CD8-positive, alpha-beta memory T cell (primary cell): ENCODE measurements at places on chromosomes 6 and 20. TPM values are rescaled to one million over a fixed set of nuclear protein-coding genes. Genes with fewer than 3 reads are reported as not detected.

DNA sequence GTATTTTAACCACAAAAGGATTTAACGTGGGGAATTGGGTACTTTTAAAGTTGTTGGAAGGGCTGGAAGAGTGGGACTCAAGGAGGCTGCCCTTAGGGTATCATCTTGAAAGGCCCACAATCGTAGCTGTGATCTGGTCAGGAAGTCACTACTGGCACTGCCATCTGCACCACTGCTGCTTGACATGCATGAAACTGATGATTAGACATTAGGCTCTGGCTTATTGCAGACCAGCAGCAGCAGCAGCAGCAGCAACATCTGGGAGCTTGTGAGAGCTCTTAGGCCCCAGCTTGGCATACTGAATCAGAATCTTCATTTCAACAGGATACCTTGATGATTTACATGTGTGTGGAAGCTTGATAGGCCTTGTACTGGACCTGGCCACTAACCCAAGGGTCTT is 68.6 kb downstream of the PHF20 start:
- H3K4me3 ChIP-seq, result no peak overlapping the region
- H3K27me3 ChIP-seq, result no peaks in the 10 kb centered on the region

DNA sequence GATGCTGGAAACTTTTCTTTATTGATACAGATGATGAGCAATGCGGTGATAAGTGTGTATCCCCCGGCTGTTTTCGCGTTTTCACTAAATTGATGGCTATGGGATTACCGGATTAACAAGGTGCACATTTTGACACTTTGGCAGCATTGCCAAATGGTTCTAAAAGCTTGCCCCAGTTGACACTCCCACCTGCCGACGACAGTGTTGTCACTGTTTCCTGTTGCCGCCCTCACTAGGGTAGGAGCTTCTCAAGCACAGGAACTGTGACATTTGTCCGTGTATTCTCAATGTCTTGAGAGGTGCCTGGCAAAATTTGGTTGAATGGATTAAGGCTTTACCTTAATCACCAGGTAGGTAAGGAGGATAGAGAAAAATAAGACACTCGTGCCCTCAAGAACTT is 9.8 kb upstream of the MAPK13 start:
- H3K27ac ChIP-seq, result peak overlapping the region; percentile 76
- DNase-seq, result peak; percentile 58
- peaks cover 87% of the 10 kb centered on the region for H3K4me1 ChIP-seq
- H3K4me3 ChIP-seq, result peak overlapping the region; percentile 47

DNA sequence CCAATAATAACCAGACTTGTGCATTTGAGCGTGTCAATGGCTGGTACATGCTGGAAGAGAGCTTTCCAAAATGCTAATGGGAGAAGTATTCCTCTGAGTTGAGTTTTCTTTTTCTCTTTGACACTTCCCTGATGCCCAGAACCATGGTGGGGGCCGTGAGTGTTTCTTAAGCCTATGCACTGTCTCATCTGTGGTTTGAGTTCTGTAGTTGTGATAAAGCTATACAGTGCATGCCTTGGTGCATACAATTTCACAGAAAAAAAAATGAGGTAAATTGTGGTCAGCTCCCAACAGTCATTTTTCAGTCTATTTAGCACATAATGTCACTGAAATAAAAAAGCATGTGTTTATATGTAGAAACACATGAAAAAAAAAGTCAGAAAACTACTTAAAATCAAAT is 204.8 kb downstream of the HDGFL1 start:
- DNase-seq, result no peak
- no peaks in the 10 kb centered on the region for H3K36me3 ChIP-seq
- H3K27me3 ChIP-seq, result no peaks in the 10 kb centered on the region
- H3K27ac ChIP-seq, result no peak overlapping the region
- no peaks in the 10 kb centered on the region for H3K4me1 ChIP-seq
- H3K4me3 ChIP-seq, result no peak overlapping the region

GRCh38 chr20:26209171-26209941 is 512.7 kb upstream of the ZNF337 start:
- no peak overlapping the region for H3K27ac ChIP-seq
- H3K27me3 ChIP-seq, result no peaks in the 10 kb centered on the region
- H3K4me3 ChIP-seq, result no peak overlapping the region

The ADGRB3 gene
- total RNA-seq, result not detected

DNA sequence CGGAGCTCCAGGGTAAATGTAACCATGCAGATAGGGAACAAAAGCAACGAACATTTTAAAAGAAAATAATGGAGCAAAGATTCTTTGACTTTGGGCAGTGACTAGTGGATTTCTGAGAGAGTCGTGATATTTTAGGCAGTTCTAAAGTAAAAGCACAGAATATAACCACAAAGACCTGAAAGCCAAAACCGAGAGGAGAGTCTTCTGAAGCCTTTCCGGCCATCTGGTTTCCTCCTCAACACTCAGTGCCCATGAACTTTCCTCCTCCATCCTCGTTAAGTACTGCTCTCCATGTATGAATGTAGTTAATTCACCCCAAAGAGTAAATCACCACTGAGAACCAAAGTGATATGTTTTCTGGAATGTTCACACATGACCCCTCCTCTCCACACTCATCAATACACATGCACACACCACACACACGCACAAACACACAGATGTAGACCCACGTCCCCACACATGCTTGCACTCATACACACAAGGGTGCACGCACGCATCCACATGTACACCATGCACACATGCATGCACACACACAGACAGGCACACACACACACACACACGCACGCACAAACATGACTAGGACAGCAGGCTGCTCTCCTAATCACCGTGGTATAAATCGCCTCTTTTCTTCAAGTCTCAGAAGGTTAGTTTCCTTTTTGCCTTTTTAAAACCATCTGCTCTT is 109.5 kb downstream of the MYLK4 start:
- peaks cover 14% of the 10 kb centered on the region for H3K27me3 ChIP-seq
- DNase-seq, result no peak
- H3K36me3 ChIP-seq, result no peaks in the 10 kb centered on the region
- H3K4me3 ChIP-seq, result no peak overlapping the region

GRCh38 chr20:21046413-21047070 is 59.6 kb downstream of the LINC00237 start:
- H3K4me1 ChIP-seq, result no peaks in the 10 kb centered on the region
- no peak overlapping the region for H3K27ac ChIP-seq
- no peaks in the 10 kb centered on the region for H3K27me3 ChIP-seq
- H3K36me3 ChIP-seq, result no peaks in the 10 kb centered on the region
- DNase-seq, result no peak

DNA sequence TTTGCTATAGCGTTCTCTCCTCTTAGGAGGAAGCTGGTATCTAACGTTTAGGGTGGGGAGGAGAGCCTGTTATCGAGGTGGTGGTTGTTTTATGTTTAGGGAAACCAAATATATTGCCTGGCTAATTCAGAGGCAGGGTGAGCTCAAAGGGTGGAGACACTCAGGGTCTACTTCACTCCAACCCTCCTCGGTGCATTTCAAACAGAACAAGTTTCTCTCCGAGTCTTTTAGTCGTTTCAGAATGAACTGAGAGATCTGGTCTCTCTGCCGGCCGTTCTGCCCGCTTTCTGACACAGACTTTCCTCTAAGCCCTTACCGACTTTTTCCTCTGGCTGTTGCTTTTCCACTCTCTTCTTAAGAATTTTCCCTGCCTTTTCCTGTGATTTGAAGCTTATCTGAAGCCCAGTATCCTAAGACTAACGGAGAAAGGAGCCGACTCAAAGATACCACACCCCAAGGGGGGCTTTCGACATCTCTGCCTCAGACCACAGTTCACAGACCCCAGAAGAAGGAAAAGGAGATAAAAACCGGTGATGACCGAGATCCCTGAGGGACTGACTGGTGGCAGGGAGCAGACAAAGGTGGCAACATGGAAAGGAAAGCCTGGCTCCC is 865 bp downstream of the STK38 start:
- H3K4me3 ChIP-seq, result peak overlapping the region; percentile 89
- peak overlapping the region; percentile 92 for H3K27ac ChIP-seq
- no peaks in the 10 kb centered on the region for H3K27me3 ChIP-seq
- H3K36me3 ChIP-seq, result peaks cover 4% of the 10 kb centered on the region

GRCh38 chr20:26167499-26167898 is 470.8 kb upstream of the ZNF337 start:
- H3K27me3 ChIP-seq, result no peaks in the 10 kb centered on the region
- no peaks in the 10 kb centered on the region for H3K4me1 ChIP-seq
- no peak overlapping the region for H3K27ac ChIP-seq
- no peak overlapping the region for H3K4me3 ChIP-seq
- no peak for DNase-seq
- H3K36me3 ChIP-seq, result no peaks in the 10 kb centered on the region

The EIF6 gene
- total RNA-seq, result 204 TPM

The CABLES2 gene
- 8.6 TPM for total RNA-seq

The CAGE1 gene
- total RNA-seq, result not detected

GRCh38 chr6:23659125-23659524 is 466.9 kb upstream of the NRSN1 start:
- H3K27me3 ChIP-seq, result no peaks in the 10 kb centered on the region
- H3K4me3 ChIP-seq, result no peak overlapping the region
- no peak overlapping the region for H3K27ac ChIP-seq
- no peaks in the 10 kb centered on the region for H3K36me3 ChIP-seq
- DNase-seq, result no peak

- no peaks in the 10 kb centered on the region for H3K4me1 ChIP-seq
- H3K27ac ChIP-seq, result peak overlapping the region; percentile 45
- no peak overlapping the region for H3K4me3 ChIP-seq
- H3K36me3 ChIP-seq, result no peaks in the 10 kb centered on the region
Measured at GRCh38 chr6:17972074-17972952, 15.1 kb downstream of the KIF13A start.

DNA sequence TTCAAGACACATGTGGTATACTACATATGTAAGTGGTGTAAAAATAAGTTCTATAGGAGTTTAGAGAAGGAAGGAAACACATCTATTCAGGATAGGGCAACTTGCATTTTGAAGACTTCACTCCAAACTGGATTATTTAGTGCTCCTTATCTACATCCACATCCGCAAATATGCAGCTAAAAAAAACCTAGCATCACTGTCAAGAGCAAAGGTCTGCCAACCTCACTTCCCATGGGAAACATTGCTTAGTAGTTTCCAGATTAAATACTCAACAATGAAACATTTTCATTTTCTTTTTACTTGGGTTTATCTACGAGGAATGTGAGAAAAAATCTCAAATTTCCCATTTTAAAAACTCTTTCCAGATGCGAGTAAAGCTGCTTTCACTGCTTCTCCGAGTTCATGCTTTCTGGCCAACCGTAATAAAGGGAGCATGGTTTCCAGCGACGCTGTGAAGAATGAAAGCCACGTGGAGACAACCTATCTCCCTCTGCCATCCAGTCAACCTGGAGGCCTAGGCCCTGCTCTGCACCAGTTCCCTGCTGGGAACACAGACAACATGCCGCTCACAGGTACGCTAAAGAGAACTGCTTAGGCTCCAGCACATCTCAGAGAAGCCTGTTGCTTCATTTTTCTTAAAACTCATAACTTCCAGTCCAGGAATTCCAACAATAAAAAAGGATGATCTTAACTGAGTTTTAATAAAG is 48.2 kb downstream of the RFX6 start:
- DNase-seq, result no peak
- H3K27ac ChIP-seq, result no peak overlapping the region
- no peaks in the 10 kb centered on the region for H3K36me3 ChIP-seq
- H3K27me3 ChIP-seq, result no peaks in the 10 kb centered on the region
- no peak overlapping the region for H3K4me3 ChIP-seq

- H3K4me3 ChIP-seq, result no peak overlapping the region
- H3K36me3 ChIP-seq, result no peaks in the 10 kb centered on the region
- DNase-seq, result no peak
- H3K27ac ChIP-seq, result peak overlapping the region; percentile 17
Measured at GRCh38 chr6:137919837-137920730, 53.0 kb downstream of the TNFAIP3 start.

DNA sequence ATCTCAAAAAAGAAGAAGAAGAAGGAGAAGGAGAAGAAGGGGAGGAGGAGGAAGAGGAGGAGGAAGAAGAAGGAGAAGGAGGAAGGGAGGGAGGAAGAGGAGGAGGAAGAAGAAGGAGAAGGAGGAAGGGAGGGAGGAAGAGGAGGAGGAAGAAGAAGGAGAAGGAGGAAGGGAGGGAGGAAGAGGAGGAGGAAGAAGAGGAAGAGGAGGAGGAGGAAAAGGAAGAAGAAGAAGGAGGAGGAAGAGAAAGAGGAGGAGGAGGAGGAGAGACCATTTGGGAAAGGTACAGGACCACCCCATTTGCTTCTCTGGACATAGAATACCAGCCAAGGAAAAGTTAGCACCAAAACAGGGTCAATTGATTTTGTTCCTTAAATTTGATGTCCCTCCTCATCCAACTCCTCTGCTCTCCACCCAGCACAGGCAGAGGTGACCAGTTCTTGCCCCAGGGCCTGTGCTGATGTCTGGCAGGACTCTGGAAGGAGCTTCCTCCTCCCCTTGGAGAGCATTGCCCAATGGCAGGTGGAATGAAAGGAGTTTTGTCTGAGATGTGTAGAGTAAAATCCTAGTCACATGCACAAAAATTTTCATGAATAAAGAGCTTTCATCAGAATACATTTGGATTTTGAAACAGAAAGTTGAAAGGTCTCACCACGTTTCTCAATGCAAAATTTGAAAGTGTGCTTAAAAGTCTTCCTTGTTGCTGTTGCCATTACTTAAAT is 182.9 kb downstream of the LY86 start:
- H3K36me3 ChIP-seq, result no peaks in the 10 kb centered on the region
- no peaks in the 10 kb centered on the region for H3K27me3 ChIP-seq
- no peaks in the 10 kb centered on the region for H3K4me1 ChIP-seq

DNA sequence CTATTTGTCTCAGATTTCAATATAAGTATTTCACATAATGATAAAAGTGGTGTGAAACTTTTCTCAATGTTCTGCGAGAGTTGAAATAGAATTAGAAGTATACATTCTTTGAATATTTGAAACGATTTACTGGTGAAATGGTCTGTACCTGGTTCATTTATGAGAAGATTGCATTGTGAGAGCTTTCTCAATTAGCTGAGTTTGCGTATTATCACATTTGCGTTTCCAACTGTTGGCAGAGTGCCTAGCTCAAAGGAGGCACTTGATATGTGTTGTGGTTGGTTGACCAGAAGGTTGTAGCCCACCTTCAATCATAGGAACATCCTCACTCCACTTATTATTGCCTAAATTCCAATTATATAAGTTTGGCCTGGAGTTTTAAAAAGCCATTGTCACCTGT is 58.8 kb upstream of the EXOC2 start:
- H3K27me3 ChIP-seq, result no peaks in the 10 kb centered on the region
- H3K4me3 ChIP-seq, result no peak overlapping the region
- DNase-seq, result no peak
- H3K4me1 ChIP-seq, result no peaks in the 10 kb centered on the region
- H3K36me3 ChIP-seq, result no peaks in the 10 kb centered on the region
- H3K27ac ChIP-seq, result no peak overlapping the region

The TGM3 gene
- total RNA-seq, result not detected

GRCh38 chr20:20571068-20571780 is 141.2 kb downstream of the RALGAPA2 start:
- H3K4me3 ChIP-seq, result no peak overlapping the region
- H3K4me1 ChIP-seq, result no peaks in the 10 kb centered on the region
- no peak for DNase-seq
- no peaks in the 10 kb centered on the region for H3K27me3 ChIP-seq

The SOD2 gene
- 86.6 TPM for total RNA-seq

- peaks cover 27% of the 10 kb centered on the region for H3K4me1 ChIP-seq
- H3K27ac ChIP-seq, result no peak overlapping the region
- H3K4me3 ChIP-seq, result no peak overlapping the region
- DNase-seq, result no peak
- no peaks in the 10 kb centered on the region for H3K27me3 ChIP-seq
- H3K36me3 ChIP-seq, result peaks cover 66% of the 10 kb centered on the region
Measured at GRCh38 chr20:44997668-44998067, 31.4 kb downstream of the STK4 start.
